Activated CD4-positive, CD25-positive, alpha-beta regulatory T cell treated with anti-CD3 and anti-CD28 coated beads, Interleukin-2, amount 50 U/mL, for 16 hours (primary cell): ENCODE measurements at places on chromosomes 12 and 14.

DNA sequence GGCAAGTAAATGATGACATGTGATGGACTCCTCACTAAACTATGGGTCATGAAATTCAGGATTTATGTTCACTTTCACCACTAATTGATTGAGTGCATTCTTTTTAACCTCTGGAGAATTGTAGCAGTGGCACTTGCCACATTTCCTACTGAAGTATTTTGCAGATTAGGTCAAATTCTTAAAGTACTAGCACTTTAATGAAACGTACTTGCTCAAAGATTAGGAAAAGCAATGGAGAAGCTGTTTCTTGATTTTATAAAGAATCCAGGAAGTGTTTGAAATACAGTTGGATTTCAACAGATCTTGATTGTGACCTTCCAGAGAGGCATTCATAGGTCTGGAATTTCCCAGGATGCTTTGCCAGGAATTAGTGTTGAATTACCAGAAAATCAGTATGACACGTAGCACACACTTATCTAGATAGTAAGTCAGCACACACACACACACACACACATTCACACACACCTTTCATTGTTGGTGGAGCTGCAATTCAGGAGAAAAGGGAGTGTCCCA is 162.6 kb downstream of the MYRFL start:
- DNase-seq: no peak

GRCh38 chr14:68158640-68159039 is 339.1 kb downstream of the RAD51B start:
- no peak for DNase-seq

- no peak for DNase-seq
These were observed 225.8 kb downstream of the CRADD start for GRCh38 chr12:93902736-93903562.

- no peak for DNase-seq
These were observed 84.6 kb downstream of the RFLNA start for GRCh38 chr12:124379379-124379937.

- no peak for DNase-seq
These were observed 56.3 kb downstream of the TMEM121 start for GRCh38 chr14:105582639-105583038.

DNA sequence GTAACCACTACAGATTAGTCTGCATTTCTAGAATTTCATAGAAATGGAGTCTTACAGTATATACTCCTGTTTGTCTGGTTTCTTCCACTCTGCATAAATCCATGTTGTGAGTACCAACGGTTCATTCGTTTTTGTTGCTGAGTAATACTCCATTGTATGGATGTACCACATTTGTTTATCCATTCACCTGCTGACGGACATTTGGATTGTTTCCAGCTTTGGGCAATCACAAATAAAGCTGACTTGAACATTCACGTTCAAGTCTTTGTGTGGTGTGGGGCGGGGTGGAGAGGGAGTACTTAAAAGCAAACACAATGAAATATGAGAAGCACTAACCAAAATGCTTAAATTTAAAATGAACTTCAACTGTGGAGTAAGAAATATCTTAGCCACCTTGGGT is 7.1 kb downstream of the HECTD4 start:
- no peak for DNase-seq

- no peak for DNase-seq
These were observed 21.9 kb downstream of the RNFT2 start for GRCh38 chr12:116759783-116760621.

DNA sequence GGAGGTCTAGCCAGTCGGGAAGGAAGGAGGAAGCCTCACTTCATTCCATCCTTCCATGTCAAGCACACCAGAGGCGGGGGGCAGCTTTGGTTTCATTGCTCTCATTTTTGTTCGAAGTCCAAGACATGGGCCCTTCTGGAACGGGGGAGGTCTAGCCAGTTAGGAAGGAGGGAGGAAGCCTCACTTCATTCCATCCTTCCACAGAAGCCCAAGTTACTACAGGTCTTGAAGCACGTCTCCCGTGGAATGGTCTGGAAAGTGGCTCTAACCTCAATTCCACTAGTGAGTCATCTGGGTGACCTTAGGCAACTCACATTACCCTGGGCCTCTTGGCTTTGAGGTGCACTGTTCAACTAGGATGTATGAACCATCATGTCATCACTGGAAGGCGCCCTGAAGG is 156.3 kb downstream of the NTF3 start:
- no peak for DNase-seq

GRCh38 chr14:105090493-105091053 is 25.3 kb upstream of the GPR132 start:
- peak; percentile 83 for DNase-seq

DNA sequence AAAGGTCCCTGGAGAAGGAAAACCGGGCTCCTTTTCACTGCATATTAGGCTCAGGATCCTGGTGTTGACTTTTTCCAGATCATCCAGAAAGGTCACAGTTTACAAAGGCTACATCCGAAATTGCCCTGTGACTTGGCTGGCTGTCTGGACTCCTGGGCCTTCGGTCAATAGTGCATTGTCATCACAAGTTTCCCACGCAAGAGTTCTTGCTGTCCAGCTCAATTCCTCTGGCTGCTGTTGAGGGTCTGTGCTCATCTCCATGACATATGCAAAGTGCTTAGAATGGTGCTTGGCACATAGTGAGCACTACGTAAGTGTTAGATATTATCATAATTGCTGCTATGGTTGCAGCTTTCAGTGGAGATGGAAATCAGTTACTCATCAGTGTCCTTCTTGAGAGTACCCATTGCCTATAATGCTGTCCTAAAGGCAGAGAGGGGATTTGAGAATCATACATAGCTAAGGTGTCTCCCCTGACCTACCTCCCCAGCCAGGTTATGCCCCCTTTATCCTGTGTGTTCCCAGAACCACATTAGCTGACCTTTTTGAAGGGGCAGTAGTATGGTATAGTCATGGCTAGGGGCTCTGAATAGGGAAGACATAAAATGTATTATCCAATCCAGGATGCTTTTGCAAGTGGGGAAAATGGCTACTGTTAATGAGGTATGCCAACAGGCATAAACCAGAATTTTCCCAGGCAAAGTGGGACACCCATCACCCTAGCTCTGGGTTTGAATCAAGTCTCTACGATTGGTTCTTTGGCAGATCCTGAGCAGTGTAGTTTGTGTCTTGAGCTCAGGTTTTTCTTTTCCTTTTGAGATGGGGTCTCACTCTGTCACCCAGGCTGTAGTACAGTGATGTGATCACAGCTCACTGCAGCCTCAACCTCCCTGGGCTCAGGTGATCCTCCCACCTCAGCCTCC is 132.0 kb upstream of the CCND2 start:
- DNase-seq: no peak

- no peak for DNase-seq
These were observed 75.3 kb downstream of the CCDC91 start for GRCh38 chr12:28265435-28266042.

DNA sequence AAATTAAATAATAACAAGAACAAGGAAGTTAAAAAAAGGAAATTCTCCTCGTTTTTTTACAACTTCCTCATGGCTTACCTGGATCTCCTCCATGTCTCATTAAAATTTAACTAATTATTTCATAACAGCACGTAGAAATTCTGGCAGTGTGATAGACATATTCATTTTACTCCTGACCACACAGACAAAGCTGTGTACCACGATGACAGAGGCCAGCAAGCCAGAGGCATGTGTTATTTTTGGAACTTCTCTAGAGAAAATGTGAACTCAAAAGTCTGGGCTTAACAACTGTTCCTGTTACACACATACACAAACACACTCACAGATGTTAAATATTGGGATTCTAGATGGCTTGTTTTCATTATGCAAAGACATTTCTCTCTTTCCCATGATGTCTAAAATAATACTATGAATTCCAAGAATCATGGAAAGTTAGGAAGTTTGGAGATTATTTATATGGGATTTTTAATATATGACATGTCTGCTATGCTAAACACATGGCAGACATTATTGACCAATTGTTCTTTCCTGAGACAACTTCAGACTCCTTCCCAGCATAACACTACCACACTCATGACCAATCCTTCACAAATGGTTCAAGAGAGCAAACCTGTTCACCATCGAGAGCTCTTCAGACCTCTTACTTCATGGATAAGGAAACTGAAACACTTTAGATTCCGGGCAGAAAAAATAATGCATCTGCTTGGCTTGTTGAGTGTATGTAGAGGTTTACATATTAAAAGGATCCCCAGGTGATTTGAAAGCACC is 158.7 kb downstream of the DACT1 start:
- DNase-seq: no peak

GRCh38 chr12:63921157-63921556 is 76.7 kb downstream of the SRGAP1 start:
- no peak for DNase-seq

DNA sequence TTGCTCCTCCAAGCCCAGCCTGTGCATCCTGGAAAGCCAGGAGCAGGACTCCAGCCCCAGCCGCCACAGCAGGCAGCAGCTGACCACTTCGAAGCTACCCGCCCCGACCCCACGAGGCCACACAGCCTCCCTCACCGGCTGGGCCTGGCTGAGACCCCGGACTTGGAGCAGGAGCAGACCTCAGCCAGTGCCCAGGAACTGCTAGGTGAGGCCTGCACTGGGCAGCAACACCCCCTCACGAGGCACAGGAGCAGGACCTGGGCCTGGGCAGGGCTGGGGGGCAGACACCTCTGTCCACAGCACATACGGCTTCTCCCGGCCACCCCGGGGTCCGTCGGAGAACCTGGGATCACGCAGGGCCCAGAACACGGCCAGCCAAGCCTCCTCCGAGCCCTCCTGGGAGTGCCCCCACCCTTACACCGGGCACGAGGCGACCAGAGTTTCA is 137.4 kb upstream of the C14orf180 start:
- DNase-seq: no peak

GRCh38 chr12:27674989-27675388 is 21.3 kb upstream of the REP15 start:
- DNase-seq: no peak

- DNase-seq: no peak
These were observed 128.3 kb upstream of the EVL start for GRCh38 chr14:99936738-99937474.

DNA sequence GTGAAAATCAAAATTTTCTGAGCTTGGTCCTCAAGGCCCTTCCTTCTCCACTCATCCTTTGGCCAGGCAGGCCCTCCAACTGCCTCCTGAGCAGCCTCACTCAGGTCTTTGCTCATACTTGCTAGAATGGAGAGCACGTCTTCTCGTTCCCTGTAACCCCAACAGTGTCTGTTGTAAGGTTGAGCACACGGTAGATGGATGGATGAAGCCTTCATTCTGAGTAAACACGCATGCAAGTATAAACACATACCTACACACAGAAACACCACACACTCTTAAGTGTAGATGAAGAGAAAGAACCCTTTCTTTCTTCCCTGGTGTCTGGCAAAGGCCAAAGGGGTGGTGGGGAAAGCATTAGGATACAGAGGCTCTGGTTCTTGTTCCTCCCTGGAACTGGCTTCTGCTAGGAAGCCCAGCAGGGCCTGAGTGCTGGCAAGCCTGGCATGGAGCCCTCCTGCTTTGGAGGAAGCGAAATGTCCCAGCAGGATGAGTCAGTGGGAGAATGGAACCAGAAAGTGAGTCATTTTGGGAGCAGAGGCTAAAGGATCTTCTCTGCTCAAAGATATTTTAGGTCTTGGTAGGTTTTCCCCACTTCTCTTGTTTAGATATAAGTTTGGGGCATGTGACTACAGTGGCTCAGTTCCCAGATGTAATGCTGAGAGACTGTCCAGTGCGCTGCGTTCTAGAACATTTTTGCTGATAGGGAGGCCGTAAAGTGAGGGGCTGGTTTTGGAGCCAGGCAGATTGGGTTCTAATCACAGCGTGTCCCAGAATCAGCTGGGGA is 127.4 kb downstream of the CACNA1C start:
- no peak for DNase-seq

DNA sequence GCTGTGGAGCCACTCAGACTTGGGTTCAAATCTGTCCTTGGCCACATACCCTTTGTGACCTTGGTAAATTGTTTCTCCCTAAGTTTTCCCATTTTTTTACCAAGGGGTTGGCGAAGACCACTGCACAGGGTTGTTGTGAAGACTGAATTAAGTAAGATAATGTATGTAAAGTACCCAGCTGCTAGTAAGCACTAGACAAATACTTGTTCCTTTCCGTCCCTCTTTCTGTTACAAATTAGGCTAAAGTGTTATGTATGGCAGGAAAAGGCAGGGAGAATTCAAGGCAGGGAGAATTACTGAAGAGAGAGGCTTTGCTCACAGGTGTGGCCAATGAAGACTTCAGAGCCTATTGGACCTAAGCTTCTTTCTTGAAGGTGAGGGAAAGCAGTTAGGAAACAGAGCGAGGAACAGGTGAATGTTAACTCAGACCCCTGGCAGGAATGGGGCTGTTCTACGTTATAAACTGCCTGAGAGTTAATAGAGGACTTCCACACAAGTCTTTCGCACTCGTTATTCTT is 25.9 kb downstream of the ABHD12B start:
- no peak for DNase-seq

DNA sequence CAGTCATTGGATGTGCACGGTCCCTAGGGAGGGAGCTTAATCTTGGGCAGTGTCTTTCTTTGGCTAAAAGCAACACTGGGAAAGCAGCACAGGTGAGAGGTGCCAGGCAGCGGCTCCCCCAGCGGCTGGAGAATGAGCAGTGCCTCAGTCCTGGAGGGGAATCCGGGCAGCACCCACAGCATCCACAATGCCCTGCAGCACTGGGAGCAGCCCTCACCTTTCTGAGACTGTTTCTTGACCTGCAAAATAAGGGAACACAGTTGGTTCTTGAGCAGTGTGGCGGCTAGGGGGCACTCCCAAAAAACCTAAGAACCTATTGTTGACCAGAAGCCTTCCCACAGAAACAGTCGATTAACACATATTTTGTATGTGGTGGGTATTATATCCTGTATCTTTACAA is 75.8 kb downstream of the SINHCAF start:
- DNase-seq: no peak

- DNase-seq: no peak
These were observed 235.3 kb downstream of the CCDC91 start for GRCh38 chr12:28425526-28425925.

DNA sequence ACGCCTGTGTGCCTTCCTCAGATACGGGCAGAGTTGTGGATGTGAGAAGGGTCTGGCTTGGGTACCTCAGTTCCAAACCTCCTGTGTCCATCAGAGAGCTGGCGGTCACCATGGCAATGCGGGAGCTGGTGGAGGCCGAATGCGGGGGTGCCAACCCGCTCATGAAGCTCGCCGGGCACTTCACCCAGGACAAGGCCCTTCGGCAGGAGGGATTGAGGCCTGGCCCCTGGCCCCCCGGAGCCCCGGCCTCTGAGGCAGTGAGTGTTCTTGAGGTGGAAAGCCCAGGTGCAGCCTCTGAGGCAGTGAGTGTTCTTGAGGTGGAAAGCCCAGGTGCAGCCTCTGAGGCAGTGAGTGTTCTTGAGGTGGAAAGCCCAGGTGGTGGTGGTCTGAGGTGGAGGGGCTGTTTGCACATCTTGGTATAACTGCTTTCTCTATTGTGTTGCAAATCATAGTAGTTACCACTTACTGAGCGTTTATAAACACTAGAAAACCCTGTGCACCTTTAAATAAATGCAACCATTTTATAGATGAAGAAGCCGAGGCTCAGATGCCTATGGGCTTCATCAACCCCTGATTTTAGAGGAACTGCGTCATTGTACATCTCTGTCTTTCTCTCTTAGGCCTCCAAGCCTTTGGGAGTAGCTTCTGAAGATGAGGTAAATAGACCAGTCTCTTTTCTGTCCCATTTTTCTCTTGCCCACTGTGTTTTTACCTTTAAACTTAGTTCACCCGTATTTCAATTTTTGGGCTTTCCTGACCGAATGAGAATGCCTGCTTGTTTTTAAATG is 976 bp downstream of the PEX5 start:
- DNase-seq: no peak
